ENCODE measurements at places on chromosomes 4 and X. TPM values are rescaled to one million over a fixed set of nuclear protein-coding genes. Genes with fewer than 3 reads are reported as not detected.

DNA sequence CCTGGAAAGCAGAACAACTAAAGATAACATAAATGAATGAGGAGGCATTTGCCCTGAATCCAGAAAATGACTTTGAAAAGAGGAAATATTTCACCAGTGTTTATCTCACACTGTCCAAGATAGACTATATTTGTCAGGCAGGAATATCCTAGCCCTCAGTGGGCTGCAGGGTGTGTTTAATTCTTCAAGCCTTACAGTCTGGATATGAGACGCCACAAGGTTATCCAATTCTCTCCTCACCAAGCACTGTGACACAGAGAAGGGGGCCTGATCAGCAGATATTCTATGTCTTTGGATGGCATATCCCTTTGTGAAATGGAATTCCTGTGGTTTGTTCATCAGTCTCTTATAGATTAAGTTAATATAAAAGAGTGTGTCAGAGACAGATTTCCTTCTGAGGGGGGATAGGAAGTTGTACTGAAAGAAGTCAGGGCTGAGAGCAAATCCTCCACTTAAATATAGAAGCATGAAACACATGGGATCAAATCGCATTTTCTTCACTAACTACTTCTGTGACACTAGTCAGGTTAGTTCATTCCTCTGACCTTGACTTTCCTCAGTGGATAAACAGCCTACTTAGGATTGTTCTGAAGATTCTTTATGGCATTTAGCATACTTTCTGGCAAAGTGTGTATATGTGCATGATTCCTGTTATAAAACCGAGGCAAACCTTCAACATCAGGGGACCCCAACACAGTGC is 6.8 kb upstream of the G3BP2 start:
- DNase-seq = no peak

DNA sequence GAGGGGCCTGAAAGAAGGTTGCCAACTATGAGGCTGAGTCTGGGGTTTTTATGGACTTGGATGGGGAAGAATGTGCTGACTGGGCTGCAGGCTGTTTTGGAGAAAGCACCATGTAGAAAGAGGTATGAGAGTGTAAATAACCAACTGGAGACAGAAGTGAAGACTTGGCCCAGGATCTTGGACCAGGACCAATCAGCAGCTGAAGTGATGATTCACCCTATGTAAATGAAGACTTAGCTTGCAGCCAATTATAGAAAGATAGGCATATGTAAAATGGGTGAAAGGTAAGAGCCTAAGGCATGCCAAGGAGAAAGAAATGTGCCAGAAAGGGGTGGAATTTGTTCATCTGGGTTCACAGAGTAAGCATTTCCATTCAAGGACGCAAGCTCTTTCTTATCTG is 856.7 kb upstream of the PRKX start:
- DNase-seq = no peak

GRCh38 chr4:111405989-111406388 is 739.3 kb upstream of the FAM241A start:
- no peak for DNase-seq

DNA sequence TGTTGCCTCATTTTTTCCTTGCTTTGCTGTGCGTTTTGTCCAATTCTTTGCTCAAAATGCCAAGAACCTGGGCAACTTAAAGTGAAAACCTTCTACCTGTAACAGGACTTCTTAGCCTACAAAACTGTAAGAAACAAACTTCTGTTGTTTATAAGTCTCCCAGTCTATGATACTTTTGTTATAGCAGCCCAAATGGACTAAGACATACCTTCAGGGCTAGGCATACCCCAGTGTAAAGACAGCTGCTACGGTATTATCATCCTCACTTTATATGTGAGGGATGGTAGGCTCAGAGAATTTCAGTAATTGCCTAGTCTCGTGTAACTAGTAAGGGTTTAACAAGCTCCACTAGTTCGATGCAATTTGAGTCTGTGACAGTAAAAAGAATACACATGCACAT is 6.0 kb upstream of the OPHN1 start:
- DNase-seq = no peak

DNA sequence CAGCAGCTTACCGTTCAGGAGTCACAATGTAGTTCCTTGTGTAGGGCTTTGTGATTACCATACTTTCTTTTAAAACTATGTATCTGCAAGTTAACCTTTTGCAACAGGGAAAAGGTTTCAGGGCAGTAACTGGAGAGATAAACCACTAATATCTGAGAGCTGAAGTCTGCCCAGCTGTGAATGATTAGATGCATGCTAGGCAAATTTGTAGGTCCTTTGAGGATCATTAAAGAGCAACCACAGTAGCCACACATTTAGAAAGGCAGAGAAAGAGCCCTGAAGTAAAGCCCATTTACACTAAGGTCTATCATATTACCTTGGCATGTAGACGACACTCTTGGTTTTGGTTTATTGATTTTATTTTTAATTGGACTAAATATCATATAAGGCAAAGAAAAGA is 60.0 kb downstream of the ATP8A1 start:
- peak; percentile 17 for DNase-seq

DNA sequence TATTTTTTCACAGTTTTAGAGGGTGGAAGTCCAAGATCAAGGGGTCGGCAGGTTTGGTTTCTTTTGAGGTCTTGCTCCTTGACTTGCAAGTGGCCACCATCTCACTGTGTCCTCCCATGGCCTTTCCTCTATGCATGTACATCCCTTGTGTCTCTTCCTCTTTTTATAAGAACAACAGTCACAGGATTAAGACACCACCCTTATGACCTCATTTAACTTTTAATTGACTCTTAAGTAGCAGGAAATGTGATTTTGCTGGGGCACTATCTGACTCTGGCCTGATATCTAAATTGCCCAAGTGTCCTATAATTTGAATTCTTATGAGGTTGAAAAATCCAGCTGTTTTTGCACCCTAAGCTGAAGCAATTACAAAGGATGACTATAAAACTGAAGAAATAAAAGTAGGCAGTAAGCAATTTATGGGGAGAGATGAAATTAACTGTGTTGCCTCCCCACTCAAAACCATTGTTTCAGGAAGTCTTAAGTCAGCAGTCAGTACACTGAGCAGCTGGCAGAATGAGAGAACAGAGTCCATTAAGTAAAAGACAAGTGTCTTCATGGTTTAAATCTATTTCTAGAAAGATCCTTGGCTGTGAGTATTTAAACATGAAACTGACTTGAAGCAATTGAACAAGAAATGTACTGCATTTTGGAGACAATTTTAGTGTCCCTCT is 601.3 kb downstream of the SPRY1 start:
- DNase-seq = no peak

GRCh38 chr4:128068918-128069317 is 7.8 kb downstream of the LARP1B start:
- DNase-seq = no peak

Gene SH3BGRL
- 93.1 TPM for total RNA-seq

Gene QDPR
- total RNA-seq = 17.5 TPM
